ENCODE measurements at places on chromosomes 7 and 10. TPM values are rescaled to one million over a fixed set of nuclear protein-coding genes. Genes with fewer than 3 reads are reported as not detected.

DNA sequence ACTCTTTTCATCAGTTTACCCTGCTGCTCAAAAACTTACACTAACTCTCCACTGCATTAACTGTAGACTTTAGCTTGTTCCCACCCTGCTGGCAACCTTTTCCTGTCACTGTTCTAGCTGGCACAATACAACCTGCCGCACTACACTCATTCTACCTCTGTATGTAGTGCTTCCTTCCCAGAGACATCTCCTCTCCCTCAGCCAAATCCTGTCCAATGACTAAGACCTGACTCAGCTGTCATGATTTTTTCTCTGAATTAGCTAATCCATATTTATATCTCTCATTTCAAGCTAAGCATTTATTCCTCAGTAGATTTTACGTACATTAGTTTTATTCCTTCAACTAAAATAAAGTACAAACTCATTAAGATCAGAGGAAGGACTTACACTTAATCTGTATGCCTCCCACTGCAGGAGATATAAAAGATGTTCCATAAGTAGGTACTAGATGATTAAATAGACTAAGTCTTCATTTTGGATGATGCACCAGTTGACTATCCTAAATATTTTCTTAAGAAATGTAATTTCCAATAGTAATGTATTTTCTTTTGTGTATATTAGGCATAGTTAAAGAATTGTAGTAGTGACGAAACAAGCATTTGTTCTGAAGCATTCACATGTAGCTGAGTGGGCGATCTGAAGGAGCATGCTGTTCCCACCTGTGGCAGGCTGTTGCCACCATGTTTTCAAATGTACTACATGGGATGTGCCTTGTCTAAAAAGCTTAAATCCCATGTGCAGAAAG is 189.1 kb downstream of the SKAP2 start:
- no peak for DNase-seq

The CYP51A1 gene
- 25.5 TPM for total RNA-seq

The PRLHR gene
- not detected for total RNA-seq

GRCh38 chr7:54015251-54015650 is 526.9 kb upstream of the VSTM2A start:
- DNase-seq, result no peak

- DNase-seq, result no peak
Measured at GRCh38 chr10:92742331-92743228, 52.8 kb downstream of the HHEX start.

The AGK gene
- 40.6 TPM for total RNA-seq

- DNase-seq, result no peak
Measured at GRCh38 chr10:19728964-19729363, 87.3 kb upstream of the PLXDC2 start.

The PIK3AP1 gene
- 0.87 TPM for total RNA-seq

- no peak for DNase-seq
Measured at GRCh38 chr7:131236318-131236672, 91.4 kb upstream of the MKLN1 start.

- DNase-seq, result no peak
Measured at GRCh38 chr10:95976362-95977229, 66.8 kb upstream of the CCNJ start.

- DNase-seq, result no peak
Measured at GRCh38 chr7:93923296-93923695, 1.8 kb downstream of the GNG11 start.

- no peak for DNase-seq
Measured at GRCh38 chr7:67655168-67655567, 658.5 kb downstream of the TYW1 start.

DNA sequence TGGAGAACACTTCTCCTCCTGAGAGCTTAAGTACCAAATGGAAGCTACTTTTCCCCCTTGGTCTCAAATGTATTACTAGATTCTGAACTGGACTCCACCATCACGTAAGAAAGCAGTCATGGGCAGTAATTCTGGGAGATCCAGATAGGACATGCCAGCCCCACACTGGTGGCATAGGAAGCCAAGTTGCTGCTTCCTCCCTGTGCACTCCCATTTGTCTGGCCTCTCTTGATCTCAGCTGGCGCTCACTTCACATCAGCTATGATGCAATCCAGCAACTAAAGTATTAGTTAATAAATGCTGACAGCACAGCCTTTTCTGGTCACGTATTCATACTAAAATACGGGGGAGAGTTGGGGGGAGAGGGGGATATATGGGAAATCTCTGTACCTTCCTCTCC is 3.4 kb upstream of the IL6 start:
- no peak for DNase-seq

The UBTD1 gene
- total RNA-seq, result 1.9 TPM

DNA sequence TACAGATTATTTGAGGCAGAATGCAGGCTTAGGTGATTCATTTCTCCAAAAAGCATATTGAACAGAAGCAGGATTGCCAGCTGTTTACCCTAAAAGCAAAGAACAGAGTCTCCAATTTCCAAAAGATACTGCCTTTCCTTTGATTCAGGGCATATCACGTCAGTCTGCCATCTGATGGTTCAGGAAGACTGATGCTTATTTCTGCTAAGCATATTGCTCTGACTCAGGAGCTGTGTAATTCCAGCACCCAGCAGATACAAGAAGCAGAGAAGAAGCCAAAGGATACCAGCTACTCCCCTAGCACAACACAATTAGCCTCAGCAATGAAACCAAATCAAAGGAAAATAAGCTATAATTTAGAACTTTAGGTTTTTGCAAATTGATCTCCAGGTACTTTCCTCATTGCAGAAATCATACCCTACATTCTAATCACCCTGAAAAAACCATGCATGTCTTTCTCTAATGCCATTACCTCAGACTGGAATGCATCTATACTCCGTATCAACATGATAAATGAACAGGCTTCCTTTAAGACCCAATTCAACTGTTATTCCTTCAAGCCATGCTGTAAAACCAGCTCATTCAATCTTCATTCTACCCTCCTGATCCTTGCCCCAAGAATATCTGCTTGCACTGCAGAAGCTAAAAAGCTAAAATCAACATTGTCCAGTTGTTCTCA is 55.1 kb downstream of the ABI1 start:
- DNase-seq, result no peak

GRCh38 chr7:155831807-155832524 is 19.7 kb upstream of the SHH start:
- no peak for DNase-seq

GRCh38 chr7:94700926-94701554 is 45.1 kb upstream of the SGCE start:
- DNase-seq, result no peak

GRCh38 chr7:4162884-4163564 is 519.1 kb upstream of the FOXK1 start:
- DNase-seq, result no peak

- no peak for DNase-seq
Measured at GRCh38 chr10:114565066-114565465, 93.0 kb downstream of the ABLIM1 start.

DNA sequence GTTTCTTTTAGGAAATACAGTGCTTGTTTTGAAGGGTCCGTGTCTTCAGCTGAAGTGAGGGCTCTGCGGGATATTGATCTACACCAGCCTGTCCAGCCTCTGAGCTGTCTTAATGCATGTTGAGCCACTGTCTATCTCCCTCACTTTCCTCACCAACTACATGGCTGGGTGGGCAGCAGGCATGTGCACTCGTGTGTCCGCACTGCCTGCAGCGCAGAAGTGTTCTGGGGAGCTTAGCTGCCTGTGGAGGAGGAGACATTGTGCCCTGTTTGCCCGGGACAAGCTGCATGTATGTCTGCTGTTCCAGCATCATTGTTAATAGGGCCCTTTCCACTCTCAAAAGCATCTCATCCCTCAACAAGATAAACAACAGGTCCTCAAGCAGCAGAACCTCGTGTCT is 133.1 kb upstream of the EEPD1 start:
- no peak for DNase-seq

The ZNF117 gene
- 2.0 TPM for total RNA-seq

- DNase-seq, result no peak
Measured at GRCh38 chr7:18294411-18294810, 201.1 kb upstream of the HDAC9 start.

DNA sequence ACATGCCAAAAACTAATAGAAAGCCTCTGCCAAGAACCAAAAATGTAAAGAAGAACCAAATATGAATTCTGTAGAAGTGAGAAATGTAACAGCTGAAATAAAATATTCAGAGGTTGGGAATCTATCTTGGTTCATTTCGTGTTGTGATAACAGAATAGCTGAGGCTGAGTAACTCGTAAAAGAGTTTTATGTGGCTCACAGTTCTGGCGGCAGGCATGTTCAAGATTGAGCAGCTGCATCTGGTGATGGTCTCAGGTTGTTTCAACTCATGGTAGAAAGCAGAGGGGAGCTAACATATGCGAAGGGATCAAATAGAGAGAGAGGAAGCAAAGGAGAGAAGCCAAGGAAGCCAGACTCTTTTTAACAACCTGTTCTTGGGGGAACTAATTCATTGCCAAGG is 717.2 kb downstream of the TNS3 start:
- DNase-seq, result no peak

The SUFU gene
- 9.1 TPM for total RNA-seq

The VOPP1 gene
- 52.0 TPM for total RNA-seq

The HTRA1 gene
- total RNA-seq, result not detected

DNA sequence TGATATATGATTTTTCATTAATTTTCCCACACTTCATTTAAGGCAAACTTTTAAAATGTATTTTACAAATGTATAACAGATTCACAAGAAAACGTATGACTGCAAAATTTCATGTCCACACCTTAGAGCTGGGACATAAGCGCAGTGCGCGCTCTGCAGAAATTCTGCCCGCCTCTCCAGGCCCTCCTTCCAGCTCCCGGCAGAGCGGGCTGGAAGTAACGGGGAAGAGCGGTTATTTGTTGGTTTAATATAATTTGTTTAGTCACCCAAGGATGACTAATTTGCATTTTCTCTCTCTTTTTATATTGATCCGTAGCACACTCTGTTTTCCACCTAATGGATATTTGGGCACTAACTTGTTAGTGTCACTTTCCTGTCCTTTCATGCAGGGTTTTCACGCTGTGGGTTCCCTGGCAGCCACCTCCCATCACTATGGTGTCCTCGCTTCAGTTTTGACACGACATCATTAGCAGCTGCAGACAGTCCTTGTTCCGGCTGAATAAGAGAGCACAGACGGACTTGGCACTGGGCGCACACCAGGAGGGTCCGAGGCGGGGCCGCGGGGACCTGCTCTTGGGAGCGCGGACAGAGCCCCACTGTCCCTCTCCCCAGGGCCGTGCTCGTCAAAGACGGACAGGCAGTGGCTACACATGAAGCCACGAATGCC is 129.2 kb upstream of the SEC61G start:
- DNase-seq, result no peak

The GIMAP5 gene
- total RNA-seq, result 73.1 TPM

- DNase-seq, result no peak
Measured at GRCh38 chr7:134405299-134405698, 53.6 kb downstream of the AKR1B1 start.

The ATRNL1 gene
- total RNA-seq, result 0.62 TPM

The MALRD1 gene
- total RNA-seq, result not detected

GRCh38 chr10:35784751-35785150 is 142.7 kb upstream of the FZD8 start:
- DNase-seq, result no peak

DNA sequence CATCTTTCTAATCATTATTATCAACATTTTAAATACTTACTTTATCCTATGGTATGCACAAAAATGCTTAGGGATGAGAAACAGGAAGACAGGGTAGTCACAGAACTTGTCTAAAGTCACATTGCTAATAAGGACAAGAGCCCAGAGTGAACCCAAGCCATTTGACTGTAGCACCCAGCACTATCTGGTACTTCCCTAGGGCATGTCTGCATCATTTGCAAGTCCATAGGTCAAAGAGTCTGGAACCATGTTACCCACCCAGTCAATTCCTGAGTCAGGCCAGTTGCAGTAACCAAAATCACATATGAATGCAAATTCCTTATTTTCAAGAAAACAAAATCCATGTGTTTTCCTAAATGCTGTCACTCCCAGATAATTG is 19.1 kb downstream of the ASAH2 start:
- DNase-seq, result no peak

All from activated naive CD4-positive, alpha-beta T cell treated with anti-CD3 and anti-CD28 coated beads, Interleukin-2, amount 50 U/mL, for 72 hours (primary cell).